ENCODE measurements at places on chromosomes 4 and X.

DNA sequence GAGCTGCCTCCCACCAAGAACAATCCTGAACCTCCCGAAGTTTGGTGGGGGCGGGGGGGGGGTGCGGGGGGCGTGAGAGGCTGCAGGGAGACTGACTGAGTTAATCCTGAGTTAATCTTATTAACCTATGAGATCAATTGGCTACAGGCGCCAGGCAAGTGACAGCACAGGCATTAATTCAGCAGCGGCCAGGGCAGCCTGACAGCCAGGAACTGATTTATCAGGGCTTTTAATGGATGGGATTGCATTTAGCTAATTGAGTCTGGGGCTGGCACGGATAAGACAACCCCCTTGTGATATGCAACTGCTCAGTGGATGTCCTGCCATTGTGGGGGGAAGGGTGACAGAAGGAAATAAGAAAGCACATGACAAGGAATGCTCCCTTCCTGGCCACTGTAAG lies 16.3 kb downstream of the RTL5 start:
- no peak for DNase-seq

GRCh38 chr4:145635630-145636029 lies 16.4 kb downstream of the MMAA start:
- no peak for DNase-seq

DNA sequence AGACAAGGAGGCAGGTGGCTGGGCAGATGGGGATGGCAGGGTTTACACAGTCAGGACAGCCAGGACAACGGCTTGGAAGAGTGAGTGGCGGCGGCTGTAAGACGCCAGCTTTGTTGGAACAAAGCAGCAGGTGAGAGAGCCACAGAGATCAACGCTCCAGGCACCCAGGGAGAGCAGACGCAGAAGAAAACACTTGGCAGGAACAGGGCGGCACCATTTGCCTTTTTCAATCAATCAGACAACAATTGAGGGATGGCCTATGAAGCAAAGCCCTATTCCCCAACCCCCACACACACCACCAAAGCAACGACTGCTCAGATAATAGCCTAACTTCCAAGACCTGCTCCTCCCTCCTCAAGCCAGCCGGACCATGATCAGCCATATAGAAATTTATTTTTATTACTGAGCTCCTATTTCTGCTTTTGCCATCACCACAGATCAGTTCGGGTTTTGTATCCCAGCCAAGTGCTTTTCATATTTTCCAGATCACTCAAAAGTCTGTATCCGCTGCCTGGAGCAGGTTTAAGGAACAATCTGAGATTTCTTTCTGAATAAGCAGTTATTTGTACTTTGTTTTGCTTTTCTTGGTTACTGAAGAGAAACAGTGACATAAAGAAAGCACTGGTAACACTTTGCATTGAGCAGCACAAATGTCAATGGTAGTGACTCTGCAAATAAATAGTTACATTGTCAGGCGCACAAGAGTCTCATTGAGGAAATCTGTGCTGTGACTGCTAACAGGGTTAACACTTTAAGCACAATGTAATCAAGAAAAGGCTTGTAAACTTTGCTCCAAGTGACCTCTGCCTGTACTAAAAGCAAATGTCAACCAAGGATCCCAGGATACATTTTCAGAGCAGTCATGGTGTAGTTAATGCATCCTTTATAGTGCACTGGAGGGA lies 81.8 kb upstream of the RBPJ start:
- DNase-seq: peak; percentile 36

DNA sequence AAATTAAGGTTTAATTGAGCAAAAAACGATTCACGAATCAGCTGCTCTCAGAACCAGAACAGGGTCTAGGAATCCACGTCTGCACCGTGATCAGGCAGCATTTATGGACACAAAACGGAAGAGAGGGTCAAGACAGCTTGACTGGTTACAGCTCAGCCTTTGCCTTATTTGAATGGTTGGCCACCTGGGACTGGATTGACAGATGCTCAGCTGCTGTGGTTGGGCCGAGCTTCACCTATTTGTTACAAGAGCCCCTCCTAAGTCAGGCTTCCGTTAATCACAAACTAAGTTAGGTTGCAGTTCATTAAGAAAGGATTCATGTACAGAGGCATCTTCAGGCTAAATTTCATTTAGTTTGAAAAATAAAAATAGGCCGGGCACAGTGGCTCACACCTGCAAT lies 50.6 kb upstream of the MAN2B2 start:
- no peak for DNase-seq

GRCh38 chr4:93203708-93204107 lies 624.8 kb upstream of the ATOH1 start:
- DNase-seq: no peak

DNA sequence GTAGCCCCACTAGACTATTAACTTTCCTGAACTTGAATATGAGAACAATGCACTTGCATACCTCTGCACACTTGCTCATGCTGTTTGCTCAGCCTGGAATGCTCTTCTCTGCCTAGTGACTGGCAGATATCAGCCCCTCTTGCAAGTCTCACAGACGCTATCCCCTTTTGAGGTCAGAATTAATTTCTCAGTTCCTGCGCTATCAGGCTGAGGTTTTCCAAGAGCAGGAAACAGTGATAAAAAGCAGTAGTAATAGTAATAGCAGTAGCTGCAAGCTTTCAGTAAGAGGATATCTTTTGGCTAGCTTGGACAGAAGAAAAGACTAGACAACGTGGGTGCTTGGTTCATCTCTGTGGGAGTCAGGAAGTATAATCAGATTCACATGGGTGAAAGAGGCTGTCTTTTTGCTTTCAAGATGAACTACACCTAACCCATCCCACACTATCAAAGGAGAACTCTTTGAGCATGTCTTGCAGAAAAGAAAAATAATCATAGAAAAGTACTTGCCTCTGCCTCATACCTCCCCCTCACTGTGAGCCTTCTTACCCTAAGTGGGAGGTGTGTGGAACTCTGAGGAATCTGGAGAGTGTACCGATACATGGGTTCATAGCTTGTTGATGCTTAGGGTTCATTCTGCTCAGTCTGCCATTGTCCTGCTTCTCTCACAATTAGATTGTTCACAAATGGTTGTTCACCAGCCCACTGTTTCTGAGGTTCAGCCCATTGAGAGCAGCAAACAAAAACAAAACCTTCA lies 11.3 kb upstream of the DRP2 start:
- no peak for DNase-seq

GRCh38 chrX:30283456-30284200 lies 25.6 kb downstream of the NR0B1 start:
- peak; percentile 44 for DNase-seq

DNA sequence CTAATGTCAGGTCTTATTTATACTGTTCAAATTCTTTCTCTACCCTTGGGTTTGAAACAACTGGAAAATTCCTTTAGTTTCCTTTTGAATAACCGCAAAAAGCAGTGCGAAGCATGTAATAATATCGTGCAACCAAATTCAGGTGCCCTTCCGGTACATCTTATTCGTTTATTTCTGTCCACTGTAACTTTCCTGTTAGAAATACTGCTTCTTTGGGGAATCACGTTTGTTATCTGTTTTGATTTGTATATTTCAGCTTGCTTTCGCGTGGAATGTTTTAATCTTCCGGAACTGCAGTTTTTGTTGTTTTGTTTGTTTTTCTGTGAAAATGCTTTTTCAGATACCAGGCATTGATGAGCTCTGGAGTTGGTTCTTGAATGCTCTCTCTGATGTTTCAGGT lies 85.7 kb upstream of the HPRT1 start:
- no peak for DNase-seq

DNA sequence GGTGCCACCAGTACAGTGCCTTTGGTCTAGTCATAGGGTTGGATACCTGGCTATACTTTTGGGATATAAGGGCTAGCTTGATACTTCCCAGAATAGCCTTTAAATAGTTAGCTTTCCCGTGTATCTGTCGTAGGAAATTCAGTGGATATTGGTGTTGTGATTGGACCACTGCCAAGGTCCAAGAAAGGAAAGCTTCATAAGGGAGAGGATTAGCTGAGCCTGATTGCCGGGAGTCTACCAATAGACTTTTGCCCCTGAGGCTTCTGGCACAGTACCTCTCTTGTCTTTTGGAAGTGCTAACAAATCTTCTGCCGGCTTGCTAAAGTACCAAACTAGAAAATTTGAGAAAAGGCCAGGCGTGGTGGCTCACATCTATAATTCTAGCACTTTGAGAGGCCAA lies 350.6 kb downstream of the CHIC1 start:
- DNase-seq: no peak

DNA sequence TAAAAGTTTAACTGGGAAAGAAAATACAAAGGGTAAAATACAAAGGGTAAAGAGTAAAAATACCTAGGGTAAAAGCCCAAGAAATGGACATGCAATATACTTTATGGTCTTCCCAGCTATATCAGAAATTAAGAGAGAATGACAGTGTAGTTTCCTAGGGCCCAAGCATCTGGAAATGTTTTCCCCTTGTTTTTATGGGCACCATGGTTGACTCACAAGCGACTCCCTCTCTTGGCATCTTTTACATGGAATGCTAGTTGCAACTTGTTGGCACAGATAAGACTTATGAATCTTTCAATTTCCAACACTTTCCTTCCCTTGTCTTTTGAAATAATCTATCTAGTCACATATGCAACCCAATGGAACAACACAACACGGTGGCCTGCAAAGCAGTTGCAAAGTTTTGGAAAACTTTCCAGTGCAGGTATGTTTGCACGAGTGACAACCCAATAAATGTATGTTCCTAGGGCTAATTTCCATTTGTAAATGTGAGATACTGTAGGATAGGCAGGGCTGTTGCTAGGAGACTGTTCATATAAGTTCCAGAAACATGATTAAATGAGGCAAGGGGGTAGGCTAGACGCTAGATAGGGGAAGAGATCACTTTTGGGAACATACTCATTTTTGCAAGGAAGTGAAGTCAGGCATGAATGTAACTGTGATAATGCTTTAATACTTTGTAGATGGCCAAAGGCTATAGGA lies 36.4 kb upstream of the CWH43 start:
- DNase-seq: peak; percentile 40

GRCh38 chr4:155608225-155608885 lies 58.3 kb upstream of the GUCY1A1 start:
- no peak for DNase-seq

DNA sequence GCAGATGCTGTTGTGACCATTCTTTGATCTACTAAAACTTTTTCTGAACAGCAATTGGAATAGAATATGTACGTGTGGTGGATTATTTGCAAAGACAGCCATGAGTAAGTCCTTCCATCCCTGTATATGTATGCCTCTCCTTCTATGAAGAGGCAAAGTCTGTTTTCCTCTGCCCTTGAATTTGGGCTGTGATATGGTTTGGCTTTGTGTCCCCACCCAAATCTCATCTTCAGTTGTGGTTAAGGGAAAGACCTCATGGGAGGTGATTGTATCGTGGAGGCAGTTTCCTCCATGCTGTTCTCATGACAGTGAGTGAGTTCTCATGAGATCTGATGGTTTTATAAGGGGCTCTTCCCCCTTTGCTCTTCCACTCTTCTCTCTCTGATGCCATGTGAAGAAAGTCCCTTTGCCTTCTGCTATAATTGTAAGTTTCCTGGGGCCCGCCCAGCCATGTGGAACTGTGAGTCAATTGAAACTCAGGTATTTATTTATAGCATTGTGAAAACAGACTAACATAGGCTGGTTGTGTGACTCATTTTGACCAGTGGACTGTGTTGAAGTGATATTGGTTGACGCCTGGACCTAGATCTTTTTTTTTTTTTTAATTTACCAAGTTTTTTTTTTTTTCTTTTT lies 108.3 kb upstream of the CAMK2D start:
- no peak for DNase-seq

- peak; percentile 17 for DNase-seq
Observed at GRCh38 chrX:101219116-101219863, at the start of gene DRP2. Gene DRP2, plus strand, starts transcription at chrX:101219786. Its CDS starts 11,862 bp downstream, at chrX:101231648.

- DNase-seq: no peak
Observed at GRCh38 chr4:138413273-138413672, 171.1 kb upstream of the SLC7A11 start.

GRCh38 chr4:87555773-87556619 lies 26.8 kb upstream of the SPARCL1 start:
- peak; percentile 69 for DNase-seq

- peak; percentile 44 for DNase-seq
Observed at GRCh38 chrX:19852014-19853005, 35.1 kb downstream of the SH3KBP1 start.

DNA sequence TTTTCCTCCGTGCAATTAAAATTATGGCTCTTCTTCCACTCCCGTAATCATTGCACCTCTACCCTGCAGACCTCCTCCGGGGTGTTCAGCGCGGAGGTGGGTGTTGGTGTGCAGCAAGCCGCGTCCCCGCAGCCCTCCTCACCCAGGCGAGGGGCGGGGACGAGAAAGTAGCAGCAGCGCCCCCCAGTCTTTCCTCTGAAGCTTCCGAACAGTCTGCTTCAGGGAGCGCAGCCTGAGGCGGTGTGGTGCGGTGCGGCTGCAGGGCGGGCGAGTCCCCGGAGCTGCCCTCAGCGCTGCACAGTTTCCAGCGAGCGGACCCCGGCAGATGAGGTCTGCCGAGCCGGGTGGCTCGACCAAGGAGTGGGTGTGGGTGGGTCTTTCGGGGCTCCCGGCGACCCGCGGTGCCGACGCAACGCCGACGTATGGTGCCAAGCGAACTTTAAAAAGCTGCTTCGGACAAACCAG lies at the start of gene FRAS1:
TSS of gene FRAS1 (plus strand) at position 189 of the 465 bp plus-strand sequence. CDS start 687 bp downstream, outside the sequence.
- peak; percentile 65 for DNase-seq

Data from GM03348 (cell line).